ENCODE measurements at places on chromosomes 4 and X.
A peak's percentile ranks its signal among the peaks of the same experiment; 100 is the strongest.

GRCh38 chr4:124065422-124065821 is 647.1 kb downstream of the ANKRD50 start:
- no peak for DNase-seq

- no peak for DNase-seq
These were observed 2.4 kb downstream of the SYP start for GRCh38 chrX:49197543-49198087.

DNA sequence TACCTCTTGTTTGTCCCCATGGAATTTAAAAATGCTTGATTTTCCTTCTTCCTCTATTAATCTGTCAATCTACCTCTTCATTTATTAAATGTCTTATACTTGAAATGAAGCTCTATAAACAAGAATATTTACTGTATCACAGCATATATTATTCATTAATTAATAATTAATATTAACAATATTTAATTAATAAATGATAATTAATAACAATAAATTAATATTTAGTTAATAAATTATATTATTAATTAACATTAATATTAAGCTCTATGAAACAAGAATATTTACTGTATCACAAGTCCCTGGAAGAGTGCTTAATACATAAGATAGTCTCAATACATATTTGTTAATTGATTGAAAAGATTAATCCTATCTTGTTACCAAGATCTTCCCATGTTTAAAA is 306.6 kb downstream of the STPG2 start:
- no peak for DNase-seq

GRCh38 chr4:109046471-109047201 is 255.8 kb downstream of the COL25A1 start:
- no peak for DNase-seq

DNA sequence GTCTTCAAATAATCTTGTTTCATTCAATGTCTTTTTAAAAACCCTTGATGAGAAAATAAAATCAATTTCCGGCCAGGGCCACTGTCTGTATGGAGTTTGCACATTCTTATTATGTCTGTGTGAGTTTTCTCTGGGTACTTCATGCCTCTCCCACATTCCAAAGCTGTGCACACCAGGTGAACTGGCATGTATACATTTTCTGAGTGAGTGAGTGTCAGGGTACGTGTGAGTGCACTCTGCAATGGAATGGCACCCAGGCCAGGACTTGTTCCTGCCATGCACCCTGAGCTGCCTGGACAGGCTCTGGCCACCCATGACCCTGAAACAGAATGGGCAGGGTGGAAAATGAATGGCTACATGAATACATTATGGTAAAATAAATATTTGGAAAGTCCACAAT is 61.3 kb downstream of the UBE2NL start:
- DNase-seq = no peak

GRCh38 chrX:12309744-12310076 is 171.4 kb downstream of the FRMPD4 start:
- DNase-seq = no peak

DNA sequence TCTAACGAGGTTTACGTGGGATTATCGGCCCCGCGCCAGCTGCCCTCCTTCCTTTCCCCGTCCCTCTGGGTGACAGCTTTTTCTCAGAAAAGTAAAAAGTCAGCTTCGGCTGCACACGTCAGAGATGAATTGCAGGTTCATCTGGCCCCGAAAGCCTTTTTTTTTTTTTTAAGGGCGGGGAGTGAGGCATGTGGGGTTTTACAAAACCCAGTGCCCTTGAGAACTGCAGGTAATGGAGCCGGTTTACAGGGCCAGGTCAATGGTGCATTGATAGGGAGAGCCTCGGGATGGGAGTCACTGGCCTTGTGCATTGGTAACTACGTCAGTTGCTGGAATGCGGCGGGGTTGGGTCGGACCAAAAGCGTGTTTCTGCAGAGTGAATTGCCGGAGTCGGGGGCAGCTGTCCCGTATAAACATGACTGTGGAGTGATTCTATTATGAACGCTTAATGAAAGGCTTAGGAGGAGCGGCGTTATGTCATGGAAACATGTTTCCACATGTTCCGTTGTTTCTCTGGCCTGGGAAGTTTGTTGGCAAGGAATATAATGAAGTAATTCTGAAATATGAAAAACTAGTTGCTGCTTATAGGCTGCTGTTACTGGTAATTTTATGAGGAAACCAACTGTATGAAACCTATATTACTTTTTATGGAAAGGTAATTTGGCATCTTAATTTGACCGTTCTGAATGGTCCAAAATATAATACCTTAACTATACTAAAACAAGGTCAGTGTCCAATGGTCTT is 1.1 kb downstream of the HSPA4L start:
- DNase-seq = peak; percentile 71

GRCh38 chr4:105895583-105896460 is 551 bp downstream of the NPNT start:
- DNase-seq = peak; percentile 21

DNA sequence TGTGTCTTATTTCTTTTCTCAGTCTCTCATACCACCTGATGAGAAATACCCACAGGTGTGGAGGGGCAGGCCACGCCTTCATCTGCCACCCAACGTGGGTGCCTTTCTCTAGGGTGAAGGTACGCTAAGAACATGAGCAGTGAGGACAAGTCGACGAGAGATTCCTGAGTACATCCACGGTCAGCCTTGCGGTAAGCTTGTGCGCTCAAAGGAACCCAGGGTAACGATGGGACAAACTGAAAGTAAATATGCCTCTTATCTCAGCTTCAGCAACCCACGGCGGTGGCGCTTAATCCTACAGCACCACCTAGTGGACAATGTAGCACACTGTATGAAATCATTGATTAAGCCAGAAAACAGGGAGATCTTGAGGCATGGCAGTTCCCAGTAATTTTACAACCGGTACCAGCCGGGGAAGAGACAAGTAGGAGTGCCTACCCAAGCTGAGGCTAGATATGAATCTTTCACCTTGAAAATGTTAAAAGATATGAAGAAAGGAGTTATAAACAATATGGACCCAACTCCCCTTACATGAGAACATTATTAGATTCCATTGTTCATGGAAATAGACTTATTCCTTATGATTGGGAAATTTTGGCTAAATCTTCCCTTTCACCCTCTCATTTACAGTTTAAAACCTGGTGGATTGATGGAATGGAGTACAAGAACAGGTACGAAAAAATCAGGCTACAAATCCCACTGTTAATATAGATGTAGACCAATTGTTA is 63.0 kb downstream of the ZNF732 start:
- DNase-seq = peak; percentile 74

GRCh38 chr4:55458164-55458563 is 62.4 kb downstream of the TMEM165 start:
- no peak for DNase-seq

- DNase-seq = no peak
These were observed 17.1 kb downstream of the LDB2 start for GRCh38 chr4:16881151-16881884.

DNA sequence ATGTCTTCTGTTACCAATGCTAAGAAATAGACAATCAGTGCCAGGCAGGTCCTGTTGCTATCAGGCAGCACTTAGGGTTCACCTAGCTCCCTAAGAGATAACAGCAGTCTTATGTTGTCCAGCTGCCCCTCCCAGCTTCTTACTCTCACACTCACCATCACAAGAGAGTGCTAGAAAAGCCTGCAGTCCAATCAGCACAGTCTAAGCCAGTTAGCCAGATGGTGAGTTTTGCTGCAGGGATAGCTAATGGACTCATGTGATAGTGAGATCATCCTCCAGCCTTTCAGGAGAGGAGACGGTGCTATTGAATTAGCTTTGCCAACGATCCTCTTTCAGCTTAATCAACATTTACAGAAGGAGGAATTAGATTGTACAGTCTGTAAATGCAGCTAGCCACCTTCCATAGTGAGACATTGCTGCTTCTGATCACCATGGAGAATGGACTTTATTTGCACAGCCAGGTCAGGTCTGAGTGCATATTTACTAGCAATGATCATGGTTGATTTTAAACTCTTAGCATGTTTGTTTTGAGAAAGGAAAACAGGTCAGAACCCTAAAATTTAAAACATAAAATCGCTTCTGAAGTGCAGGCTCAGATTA is 438.3 kb downstream of the CENPC start:
- no peak for DNase-seq

DNA sequence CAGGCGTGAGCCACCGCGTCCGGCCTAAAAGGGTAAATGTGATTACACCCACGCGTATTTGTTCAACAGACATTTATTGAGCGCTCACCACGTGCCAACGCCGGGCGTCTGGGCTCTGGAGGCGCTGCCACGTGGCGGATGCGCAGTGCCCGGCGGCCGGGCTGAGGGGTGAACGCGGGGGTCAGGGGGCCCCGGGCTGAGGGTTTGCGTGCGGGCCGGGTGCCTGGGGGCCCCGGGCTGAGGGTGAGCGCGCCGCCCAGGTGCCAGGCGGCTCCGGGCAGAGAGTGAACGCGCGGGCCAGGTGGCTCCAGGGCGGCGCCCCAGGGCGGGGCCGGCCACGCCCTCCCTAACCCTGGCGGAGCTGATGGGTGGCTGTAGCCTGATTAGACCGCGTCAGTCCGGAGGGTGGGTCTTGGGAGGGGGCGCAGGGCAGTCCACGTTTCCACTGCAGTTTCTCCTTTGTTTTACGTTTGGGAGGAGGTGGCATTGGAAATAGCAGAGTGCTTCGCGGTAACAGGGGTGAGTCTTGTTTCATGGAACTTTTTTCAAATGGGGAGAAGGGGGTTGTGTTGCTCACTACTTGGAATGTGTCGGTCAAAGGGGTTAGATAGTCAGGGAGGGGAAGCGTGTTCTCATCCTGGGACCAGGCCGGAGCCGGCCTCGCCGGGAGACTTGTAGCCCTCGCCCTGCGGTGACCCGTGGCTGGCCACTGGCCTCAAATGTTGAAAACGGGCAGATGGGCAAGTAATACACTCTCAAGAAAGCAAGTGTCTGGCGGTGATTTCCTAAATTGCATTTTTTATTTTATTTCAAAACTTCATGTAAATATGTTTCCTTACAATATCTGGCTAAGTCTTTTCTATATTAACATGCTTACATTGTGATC is at the start of gene ZFP42:
Gene ZFP42 (plus strand): TSS at position 450 of the 886 bp plus-strand sequence. CDS start 7,037 bp downstream, outside the sequence.
- DNase-seq = no peak

GRCh38 chrX:8711401-8711800 is 20.5 kb downstream of the ANOS1 start:
- no peak for DNase-seq

All from mucosa of gallbladder (tissue), 1 donor.